ENCODE measurements at places on chromosomes 1 and 21.
A peak's percentile ranks its signal among the peaks of the same experiment; 100 is the strongest.

GRCh38 chr1:167440776-167441175 is 77.6 kb downstream of the CD247 start:
- DNase-seq: no peak

GRCh38 chr1:9174243-9174642 is 45.3 kb upstream of the GPR157 start:
- DNase-seq: no peak

DNA sequence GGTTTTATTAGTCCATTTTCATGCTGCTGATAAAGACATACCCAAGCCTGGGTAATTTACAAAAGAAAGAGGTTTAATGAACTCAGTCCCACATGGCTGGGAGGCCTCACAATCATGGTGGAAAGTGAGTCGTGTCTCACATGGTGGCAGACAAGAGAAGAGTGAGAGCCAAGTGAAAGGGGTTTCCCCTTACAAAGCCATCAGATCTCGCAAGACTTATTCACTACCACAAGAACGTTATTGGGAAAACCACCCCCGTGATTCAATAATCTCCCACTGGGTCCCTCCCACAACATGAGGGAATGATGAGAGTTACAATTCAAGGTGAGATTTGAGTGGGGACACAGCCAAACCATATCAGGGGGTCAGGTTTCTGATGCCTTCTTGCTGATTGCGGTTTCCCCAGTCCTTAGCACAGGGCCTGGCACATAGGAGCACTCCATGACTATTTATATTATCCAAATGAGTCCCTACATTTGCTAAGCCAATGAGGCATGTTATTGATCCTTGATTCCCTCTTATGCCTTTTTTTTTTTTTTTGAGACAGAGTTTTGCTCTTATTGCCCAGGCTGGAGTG is 35.3 kb upstream of the PAXBP1 start:
- DNase-seq: no peak

DNA sequence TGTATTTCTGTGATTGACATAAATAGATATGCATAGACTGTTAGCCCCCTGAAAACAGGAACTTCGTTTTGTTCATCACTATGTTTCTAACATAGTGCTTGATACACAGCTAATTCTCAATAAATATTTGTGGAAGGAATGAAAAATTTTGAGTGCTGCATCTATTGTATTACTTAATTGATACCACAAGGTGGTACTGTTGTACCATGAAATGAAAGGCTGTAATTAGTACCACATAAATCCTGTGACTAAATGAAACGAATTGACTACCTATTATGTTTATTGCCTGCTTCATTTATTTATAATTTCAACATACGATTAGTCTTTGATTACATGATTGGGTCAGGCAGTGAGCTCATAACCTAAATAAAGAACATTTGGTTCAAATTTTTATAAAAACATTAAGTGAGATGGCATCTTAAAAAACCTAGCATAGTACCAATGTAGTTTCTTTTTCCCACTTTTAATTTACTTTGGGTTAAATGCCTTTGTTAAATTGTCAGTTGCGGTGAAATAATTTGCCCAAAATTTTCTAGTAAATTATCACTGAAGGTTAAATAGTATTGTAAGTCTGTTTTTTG is 15.0 kb upstream of the TGFB2 start:
- peak; percentile 51 for DNase-seq

DNA sequence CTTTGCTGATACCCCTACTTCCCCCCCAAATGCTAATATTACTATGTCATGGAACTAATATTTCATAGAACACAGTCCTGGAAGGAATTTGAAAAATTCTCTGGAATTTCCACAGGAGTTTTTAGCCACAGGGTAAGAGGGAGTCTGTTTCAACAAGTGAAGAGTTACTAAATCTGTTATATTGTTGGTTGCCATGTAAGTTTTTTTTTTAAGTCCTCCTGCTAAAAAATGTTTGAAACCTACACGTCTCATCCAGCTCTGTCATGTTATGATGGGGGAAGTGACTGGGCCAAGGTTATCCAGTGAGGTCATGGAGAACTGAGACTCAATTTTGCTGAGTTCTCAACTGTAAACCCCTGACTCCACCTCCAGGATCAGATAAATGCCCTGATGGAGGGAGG is 60.8 kb upstream of the USP24 start:
- no peak for DNase-seq
